ENCODE measurements at places on chromosomes 6 and 20. TPM values are rescaled to one million over a fixed set of nuclear protein-coding genes. Genes with fewer than 3 reads are reported as not detected.

Gene LAMA4
- 105 TPM for total RNA-seq

Gene CD93
- total RNA-seq, result 1.00 TPM

Gene AVP
- not detected for total RNA-seq

Gene FRK
- total RNA-seq, result 0.33 TPM

Gene ROS1
- 2.0 TPM for total RNA-seq

Gene BPIFA1
- total RNA-seq, result not detected

Gene FKBP1A
- 106 TPM for total RNA-seq
